ENCODE measurements at places on chromosomes 7 and 10. TPM values are rescaled to one million over a fixed set of nuclear protein-coding genes. Genes with fewer than 3 reads are reported as not detected.

DNA sequence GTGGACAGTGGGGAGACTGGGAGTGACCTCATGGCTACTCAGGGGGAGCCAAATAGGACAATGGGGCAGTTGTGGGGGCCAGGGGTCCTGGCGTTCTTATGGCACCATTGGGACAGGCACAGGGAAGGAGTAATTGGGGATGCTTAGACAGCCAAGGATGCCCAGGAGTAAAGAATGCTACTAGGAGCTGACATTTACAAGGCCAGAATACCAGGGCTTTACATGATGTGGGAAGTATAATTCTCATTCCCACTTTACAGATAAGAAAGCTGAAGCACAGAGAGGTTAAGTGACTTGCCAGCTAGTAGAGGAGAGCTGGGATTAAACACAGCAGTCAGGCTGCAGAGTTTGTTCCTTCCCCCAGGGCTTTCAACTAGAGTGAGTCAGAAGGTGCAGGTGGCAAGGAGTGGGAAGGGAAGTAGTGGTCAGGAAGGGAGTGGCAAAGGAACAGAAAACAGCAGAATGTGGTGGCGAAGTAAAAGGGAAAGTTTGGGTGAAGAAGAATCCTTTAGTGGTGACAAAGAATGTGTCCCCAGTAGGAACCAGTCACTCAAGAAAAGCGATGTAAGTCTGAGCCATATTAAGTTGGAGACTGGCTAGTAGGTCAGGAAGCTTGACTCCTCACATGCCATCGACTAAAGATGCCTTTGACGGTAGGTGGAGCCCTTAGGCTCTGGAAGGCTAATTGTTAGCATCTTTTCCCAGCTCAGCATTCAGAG is 32.8 kb downstream of the CPVL start:
- DNase-seq = no peak

Gene FANK1
- polyA plus RNA-seq = not detected

Gene ADCY1
- not detected for polyA plus RNA-seq

Gene PNLIPRP3
- not detected for polyA plus RNA-seq

Gene ADAM12
- polyA plus RNA-seq = not detected

DNA sequence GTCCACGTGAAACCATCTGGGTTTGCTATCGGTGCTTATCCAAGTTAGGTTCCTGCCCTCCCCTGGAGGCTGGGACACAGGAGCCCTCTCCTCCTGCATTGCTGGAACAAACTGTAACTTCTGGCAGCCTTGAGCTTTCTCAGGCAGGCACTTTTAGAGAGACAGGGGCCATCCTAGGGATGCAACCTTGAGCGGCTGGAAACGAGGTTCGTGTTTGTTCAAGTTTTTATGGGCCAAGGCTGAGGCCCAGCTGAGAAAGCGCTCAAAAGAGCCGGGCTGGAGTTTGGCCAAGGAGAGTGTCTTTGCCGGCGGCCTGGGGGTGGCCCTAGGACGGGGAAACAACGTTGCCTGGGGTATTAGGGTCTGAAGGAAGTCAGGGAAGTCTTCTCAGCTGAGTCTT is 5.5 kb upstream of the MMD2 start:
- DNase-seq = no peak

DNA sequence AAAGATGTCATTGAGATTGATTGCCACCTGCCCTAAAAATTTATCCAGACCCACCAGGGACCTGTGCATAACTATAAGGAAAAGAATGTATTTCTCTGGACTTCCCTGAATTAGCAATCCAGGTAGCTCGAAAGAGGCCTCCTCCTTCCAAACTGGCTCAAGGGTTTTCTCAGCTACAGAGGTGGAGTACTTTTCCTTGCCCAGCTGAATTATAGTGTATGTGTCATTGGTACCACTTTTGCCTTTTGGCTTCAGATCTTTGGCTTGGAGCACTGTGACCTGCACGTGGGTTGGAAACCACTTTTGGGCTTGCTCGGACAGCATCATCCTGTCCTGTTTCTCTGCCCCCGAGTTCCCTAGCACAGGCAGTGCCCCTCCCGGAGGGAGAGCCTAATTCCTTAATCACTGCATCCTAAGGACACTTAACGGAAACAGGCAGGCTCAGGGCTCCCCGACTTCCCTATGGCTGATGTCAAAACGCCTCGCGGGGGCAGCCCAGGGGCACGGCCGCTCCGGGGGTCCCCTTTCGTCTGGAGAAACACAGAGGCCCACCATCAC is 825 bp downstream of the RAB11FIP2 start:
- no peak for DNase-seq

Gene EN2
- not detected for polyA plus RNA-seq

Gene LIPA
- 143 TPM for polyA plus RNA-seq

GRCh38 chr7:158631574-158632195 is 44.1 kb upstream of the PTPRN2 start:
- no peak for DNase-seq

DNA sequence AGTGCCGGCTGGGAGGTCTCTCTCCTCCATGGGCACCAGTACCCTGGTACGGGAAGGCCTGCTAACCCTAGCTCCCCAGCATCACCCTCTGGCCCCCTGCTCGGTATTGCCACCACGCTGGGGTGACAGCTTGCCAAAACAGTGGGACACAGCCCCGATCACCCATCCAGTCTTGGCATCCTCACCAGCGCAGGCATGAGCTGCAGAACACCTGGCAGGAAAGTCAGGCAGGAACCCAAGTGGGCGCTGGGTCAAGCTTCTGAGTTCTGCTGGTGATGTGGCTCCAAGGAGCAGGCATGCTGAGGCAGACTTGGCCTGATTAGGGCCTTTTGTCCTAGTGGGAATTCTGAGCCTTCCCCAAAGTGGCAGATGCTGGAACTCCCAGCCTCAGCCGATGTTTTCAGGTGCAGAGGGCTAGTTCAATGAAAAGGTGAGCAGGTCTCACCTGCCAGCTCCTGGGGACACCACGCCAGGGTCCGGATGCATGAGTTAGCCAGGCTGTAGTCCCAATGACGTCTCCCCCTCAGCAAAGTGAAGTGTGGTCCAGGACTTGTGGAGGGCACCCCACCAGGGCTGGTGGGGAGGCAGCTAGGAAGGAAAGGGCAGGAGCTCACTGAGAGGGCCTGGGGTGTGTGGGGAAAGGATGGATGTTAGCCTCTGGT is 8.5 kb upstream of the ZNF22 start:
- no peak for DNase-seq

- no peak for DNase-seq
Observed at GRCh38 chr7:47762207-47762606, 180.3 kb upstream of the TNS3 start.

DNA sequence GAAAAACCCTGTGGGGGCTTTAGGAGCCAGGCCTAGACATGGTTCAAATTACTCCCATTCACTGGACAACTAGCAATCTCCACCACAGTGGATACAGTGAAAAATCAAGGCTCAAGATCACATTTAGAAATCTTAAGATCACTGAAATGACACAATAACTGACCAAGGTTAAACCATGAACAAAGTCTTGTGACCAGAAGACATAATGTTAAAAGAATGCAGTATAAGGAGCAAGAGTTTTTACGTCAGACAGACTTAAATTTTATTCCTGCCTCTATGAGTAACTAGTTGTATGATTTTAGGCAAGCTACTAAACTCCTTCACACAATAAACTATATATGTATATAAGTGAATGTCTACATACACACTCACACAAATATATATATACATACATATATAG is 68.5 kb downstream of the MICU1 start:
- no peak for DNase-seq

- DNase-seq = no peak
Observed at GRCh38 chr7:121505021-121505420, 108.9 kb upstream of the FAM3C start.

Gene NOLC1
- polyA plus RNA-seq = 50.8 TPM

Gene DEPP1
- polyA plus RNA-seq = not detected

DNA sequence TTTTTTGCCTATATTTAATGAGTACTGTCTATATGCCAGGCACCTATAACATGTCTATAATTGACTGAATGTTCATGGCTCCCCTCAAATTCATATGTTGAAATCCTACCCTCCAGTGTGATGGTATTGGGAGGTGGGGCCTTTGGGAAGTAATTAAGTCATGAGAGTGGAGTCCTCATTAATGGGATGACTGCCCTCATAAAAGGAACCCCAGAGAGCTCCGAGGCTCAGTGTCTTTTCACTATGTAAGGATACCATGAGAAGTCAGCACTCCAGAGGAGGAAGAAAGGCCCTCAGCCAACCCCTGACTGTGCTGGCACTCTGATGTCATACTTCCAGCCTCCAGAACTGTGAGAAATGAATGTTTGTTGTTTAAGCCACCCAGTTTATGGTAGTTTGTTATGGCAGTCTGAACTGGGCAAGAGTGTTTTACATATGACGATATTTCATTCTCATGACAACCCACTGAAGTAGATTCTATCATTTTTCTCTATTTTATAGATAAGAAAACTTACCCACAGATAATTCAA is 61.1 kb upstream of the PCGF5 start:
- no peak for DNase-seq

- DNase-seq = no peak
Observed at GRCh38 chr10:103447187-103447586, 5.0 kb downstream of the CALHM2 start.

Gene CLEC5A
- polyA plus RNA-seq = not detected

DNA sequence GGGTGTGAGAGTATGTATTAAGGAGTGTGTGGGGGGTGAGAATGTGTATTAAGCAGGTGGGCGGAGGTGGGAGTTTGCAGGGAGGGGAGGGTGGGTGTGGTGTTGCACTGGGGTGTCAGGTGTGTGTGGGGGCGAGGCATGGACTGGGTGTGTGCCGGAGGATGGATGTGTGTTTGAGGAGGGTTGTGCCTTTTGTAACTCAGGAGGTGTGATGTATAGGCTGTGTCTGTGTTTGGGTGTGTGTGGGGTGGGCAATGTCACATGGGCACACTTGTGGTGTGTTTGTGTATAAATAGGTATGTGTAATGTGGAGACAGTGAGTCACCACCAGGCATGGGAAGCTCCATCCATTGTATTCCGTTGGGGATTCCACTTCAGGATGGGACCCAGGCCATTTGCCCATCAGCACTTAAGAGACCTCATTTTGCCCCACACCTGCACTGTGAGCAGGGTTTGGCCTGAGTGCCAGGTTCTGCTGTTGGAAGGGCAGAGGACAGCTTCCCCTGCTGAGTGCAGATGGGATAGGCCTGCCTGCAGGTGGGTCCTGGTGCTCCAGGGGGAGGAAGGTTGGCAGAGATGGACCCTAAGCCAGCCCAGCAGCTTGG is 5.8 kb downstream of the UNC5B start:
- no peak for DNase-seq

Gene LRRC4
- polyA plus RNA-seq = not detected

DNA sequence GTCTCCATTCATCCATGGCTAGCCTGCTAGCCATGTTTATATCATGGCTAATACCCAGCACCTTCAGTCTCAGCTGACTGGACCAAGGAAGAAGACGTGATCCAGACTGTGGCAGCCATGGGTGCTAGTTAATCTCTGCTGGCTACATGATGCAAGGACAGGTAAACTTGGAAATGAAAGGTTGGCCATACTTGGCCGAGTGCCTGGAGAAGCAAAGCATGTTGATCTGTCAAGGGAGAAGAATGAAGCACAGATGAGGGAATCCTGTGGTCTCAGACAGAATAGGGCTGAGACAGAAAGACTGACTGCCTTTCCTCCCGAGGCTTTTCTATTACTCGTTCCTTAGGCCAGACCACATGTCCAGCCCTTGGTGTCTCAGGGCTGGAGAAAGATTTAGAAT is 41.1 kb downstream of the CPVL start:
- no peak for DNase-seq

Gene GHRHR
- not detected for polyA plus RNA-seq

GRCh38 chr7:148727501-148728278 is 29.0 kb downstream of the CUL1 start:
- no peak for DNase-seq

- no peak for DNase-seq
Observed at GRCh38 chr7:67547183-67547907, 550.7 kb downstream of the TYW1 start.

GRCh38 chr7:20839987-20840386 is 53.3 kb upstream of the SP8 start:
- DNase-seq = no peak

DNA sequence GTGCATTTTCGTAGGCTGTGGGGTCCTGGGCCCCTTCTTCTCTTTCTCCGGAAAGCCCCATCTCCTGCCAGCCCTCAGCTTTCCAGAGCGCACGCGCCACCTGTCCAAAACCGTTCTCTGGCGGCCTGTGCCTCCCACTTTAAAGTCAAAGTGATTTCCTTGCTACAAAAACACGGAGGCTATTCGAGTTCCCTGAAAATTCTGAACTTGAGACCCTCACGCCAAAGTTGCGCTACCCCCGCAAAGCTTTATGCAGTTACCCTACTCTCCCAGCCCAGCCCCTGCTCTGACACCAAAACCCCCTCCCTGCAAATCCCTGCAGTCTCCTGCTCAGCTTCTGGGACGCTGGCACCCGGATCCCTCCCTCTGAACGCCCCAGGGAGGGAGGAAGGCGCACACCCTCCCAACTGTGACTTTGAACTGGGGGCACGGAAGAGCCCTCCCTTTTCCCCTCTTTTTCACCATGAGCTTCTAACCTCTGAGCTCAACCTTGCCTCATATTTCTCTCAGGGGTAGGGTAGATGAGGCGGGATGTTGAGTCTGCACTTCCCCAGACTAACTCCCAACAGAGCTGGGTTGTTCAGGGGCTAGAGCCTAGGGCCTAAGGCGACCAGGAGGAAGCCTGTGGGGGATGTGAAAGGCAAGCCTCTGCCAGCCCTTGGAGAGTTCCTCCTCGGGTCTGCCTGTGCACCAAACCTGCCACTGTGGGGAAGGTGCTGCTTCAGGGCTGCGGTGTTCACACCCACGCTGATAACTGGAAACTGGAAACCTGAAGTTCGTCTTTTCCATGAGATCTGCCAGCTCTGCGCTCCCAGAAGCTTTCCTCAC is 2.7 kb upstream of the PAX4 start:
- DNase-seq = no peak

DNA sequence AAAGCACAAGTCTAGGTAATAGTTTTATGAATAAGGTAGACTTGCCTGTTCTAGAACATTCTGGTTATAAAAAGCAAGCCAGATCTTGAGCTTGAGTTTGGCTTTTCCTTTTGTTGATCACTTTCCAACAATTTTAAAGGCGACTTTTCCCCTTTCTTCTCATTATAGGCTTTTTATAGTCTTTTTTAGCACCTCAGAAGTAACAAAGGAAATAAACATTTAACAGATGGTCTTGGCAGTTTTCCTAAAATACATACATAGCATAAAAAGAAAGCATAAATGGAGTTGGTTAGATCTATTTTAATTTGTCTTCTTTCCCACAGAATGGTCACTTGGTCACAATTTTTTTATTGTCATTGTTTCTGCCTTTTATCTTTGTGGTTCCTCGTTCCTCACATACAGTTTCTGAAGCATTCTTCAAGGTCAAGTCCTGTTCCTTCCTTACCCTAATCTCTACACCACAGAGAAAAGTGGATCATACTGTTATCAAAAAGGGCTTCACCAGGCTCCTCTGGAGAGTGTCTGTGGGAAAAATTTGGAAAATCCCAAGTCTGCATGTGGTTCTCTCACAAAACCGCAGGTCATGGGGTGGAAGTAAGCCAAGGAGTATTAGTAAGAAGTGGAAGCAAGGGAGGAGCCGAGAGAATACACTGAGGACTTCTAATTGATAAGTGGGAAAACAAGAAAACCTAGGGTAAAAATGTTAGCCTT is 31.3 kb downstream of the THNSL1 start:
- no peak for DNase-seq

Gene PILRA
- polyA plus RNA-seq = 0.53 TPM

Gene AOAH
- 1.9 TPM for polyA plus RNA-seq

Data from naive B cell (primary cell).